Activated naive CD4-positive, alpha-beta T cell treated with Interleukin-2 at 50 U/mL for 16 hours (primary cell): ENCODE measurements at places on chromosomes 4 and X.

DNA sequence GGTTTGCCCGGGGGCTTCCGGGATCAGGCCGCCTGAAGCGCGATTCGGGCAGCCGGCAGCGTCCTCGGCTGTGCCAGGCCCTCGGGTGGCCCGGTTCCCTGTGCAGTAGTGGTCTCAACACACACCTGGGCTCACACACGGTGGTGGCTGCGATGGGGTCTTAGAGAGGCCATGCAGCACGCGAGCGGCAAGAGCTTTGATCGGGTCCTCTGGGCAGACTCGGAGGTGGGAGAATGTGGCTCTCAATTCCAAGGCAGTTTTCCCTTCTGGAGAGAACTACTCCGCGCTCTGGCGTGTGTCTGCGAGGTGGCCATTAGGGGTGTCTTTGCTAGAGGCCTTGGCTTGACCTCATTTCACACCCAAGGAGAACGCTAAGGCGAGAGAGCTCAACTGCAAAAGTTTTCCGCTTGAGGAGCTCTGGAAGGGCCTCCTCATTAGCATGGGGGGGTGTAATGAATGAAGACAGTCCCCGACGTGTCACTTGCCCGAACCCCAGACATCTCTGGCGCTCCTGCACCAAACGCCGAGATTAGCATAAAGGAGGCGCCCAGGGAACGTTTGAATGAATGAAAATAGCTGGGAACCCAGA lies 771 bp upstream of the RBPJ start:
- no peak for DNase-seq

DNA sequence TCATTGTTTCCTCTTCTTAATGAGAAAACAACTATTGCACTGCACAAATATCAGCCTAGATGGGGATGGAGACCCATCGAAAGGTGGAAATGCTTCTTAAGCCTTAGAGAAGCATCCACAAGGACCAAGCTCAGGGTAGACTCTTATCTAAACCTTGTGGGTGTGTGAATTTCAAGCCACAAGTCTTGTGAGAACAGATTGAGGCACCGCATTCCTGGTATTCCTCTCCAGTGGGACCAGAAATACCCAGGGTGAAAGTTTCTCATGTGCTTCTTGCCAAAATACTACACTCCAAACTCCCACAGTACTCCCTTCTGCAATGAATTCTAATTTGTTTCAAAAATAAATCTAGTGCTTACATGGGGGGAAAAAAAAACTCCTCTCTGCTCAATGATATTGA lies 375.6 kb downstream of the PDGFC start:
- no peak for DNase-seq

DNA sequence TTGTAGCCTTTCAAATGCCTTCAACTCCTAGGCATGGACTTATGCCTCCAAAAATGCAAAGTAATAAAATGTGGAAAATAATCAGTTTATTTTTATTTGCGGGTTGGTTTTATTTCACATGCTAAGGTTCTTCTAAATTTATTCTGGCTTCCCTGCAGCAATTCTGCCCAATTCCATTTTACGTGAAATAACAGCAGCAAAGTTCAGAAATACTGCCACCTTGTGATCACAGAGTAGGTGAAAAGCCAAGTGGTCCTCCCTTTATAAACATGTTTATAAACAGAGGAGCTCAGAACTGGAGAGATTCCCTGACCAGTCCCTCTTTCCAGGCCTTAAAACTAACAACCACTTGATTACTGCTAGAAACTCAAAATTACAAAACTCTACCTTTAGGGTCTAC lies 14.7 kb upstream of the DCHS2 start:
- DNase-seq = no peak

DNA sequence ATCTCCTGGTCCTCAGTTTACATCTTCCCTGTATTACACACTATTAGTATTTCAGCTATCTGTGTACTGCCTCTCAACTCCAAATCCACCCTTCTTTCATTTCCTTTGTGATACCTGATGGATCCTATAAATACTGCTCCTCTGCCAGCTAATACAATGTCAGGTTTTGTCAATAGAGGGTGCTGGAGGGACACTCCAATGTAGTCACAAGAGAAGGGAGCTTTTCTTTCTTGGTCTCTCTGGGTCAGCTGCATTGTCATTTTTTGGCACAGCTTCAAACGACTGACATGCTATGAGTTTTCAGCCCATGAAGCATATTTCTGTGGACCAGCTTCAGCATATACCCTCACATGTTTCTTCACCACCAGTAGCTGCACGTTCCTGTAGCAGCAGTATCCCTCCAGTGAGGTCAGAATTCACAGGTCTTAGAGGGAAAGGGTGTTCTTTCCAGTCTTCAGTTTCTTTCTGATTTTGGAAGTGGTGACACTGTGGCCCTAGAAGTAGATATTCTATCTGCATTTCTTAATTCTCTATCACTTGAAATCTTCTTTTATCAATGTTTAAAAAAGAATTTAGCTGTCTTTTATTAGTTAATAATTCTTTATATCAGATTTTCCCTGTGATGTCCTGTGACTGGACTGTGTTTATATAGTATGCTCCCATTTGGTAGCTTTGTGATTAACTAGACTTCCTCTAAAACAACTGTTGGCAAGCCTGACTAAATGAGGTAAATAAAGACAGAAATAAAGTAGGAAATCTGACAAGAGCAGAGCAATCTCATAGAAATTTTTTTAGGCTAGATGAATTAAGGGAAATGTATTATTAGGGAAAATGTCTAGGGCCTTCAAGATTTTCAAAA lies 60.6 kb downstream of the GABRA2 start:
- no peak for DNase-seq

GRCh38 chr4:158102904-158103303 lies 69.9 kb downstream of the GASK1B start:
- DNase-seq = no peak
